NCI-H2029 treated with DMSO at 0.1 percent for 48 hours (cell line): ENCODE measurements at places on chromosomes 1 and 21.

- DNase-seq, result no peak
Observed at GRCh38 chr1:100217834-100218233, 31.8 kb downstream of the DBT start.

DNA sequence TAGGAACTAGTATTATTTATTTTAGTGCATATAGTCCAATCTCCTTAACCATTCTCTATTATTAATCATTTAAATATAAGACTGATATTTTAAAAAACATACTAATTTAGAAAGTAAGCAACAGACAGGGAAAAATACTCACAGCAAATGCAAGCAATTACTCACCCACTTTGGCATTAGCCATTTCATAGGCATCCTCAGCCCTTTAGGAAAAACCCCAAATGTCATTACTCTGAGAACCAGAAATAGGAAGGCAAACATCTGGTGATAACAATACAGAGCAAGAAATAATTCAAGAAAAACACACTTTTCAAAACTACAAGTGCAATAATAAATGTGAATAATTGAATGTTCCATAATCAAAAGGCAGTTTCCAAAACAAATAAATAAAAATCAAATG lies 545.1 kb downstream of the PLPP3 start:
- DNase-seq, result no peak

GRCh38 chr1:241352401-241352800 lies 4.6 kb downstream of the RGS7 start:
- DNase-seq, result peak; percentile 42

GRCh38 chr1:47469390-47469759 lies 31.5 kb downstream of the FOXD2 start:
- no peak for DNase-seq

- DNase-seq, result no peak
Observed at GRCh38 chr1:183194527-183195141, 8.6 kb downstream of the LAMC2 start.

GRCh38 chr21:38460171-38460742 lies 38.0 kb downstream of the ERG start:
- DNase-seq, result peak; percentile 57

- DNase-seq, result no peak
Observed at GRCh38 chr1:23895082-23895481, 18.1 kb downstream of the CNR2 start.

- no peak for DNase-seq
Observed at GRCh38 chr1:29557066-29557465, 320.7 kb downstream of the PTPRU start.

- no peak for DNase-seq
Observed at GRCh38 chr1:54709547-54710292, 5.9 kb upstream of the TTC4 start.

DNA sequence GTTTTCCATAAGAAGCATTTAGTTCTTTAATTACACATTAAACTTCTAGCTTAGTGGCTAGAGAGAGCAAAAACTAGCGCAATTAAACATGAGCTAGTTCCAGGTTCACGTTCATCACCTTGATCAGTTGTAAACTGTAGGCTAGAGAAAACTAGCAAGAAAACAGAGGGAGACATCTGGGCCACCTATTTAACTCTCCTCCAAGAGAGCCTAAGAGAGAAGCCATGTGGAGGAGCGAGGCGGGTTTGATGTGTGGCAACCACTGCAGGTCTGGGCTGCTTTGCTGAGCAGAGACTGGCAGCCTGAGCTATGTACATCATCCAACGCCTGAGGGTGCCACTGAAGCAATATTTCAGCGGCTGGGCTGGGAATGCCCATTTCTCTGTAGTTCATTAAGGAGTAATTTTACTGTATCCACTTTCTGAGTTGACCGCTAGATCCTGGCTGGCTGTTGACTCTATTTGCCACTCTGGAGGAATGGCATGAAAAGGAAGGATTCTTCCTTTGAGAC lies 252.9 kb downstream of the DYRK1A start:
- no peak for DNase-seq

GRCh38 chr21:16741141-16741665 lies 771.6 kb upstream of the CXADR start:
- no peak for DNase-seq

DNA sequence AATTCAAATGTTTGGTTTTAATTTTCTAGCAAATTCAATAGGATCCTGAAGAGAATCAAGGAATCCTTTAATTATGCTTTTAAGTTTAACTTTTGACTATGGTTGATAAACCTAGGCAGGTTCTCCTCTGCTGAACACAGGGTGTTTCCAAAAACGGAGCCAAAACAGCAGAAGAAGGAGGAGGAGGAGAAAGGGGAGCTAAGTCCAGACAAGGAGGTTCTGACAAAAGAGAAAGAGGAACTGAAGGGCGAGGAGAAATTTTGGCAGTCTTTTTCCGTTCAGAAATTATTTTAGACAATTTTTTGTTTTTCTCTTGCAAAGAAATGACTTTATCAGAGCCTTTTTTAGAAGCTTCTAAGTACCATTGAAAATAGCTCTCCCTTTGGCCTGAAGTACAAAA lies 33.2 kb upstream of the FNBP1L start:
- DNase-seq, result no peak

- DNase-seq, result no peak
Observed at GRCh38 chr1:32289256-32289655, 2.6 kb upstream of the HDAC1 start.

GRCh38 chr1:210573141-210573540 lies 244.4 kb downstream of the HHAT start:
- DNase-seq, result no peak

DNA sequence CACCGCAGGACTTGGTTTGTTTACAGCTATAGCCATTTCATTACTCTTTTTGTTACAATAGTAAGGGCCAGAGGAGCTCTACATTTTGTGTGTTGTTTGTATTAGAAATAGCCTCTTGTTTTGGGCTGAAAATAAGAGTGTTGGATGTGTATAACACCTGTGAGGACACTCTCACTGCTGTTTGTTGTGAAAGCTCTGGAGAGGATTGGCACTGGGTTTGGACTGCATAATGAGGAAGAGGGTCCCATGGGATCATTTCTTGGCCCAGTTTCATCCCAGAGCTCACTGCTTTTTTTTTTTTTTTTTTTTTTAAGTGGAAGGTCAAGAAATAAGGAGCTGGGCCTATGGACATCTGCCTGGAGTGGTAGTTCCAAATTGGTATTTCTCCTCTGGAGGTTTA lies 61.6 kb upstream of the KIAA0040 start:
- DNase-seq, result no peak

GRCh38 chr1:58585166-58585565 lies 8.1 kb upstream of the TACSTD2 start:
- DNase-seq, result no peak

- no peak for DNase-seq
Observed at GRCh38 chr1:228180271-228180958, 14.8 kb downstream of the IBA57 start.

GRCh38 chr21:17491716-17492414 lies 21.0 kb upstream of the CXADR start:
- DNase-seq, result no peak

DNA sequence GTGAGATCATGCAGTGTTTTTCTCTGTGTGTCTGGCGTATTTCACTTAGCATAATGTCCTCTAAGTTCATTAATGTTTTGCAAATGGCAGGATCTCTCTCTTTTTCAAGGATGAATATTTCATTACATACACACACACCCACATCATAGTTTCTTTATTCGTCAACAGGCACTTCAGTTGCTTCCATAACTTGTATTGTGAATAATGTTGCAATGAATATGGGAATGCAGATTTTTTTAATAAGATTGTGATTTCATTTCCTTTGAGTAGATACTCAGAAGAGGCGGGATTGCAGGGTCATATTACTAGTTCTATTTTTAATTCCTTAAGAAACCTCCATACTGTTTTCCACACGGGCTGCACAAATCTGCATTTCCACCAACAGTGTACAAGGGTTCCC lies 134.0 kb downstream of the CLEC20A start:
- DNase-seq, result no peak

DNA sequence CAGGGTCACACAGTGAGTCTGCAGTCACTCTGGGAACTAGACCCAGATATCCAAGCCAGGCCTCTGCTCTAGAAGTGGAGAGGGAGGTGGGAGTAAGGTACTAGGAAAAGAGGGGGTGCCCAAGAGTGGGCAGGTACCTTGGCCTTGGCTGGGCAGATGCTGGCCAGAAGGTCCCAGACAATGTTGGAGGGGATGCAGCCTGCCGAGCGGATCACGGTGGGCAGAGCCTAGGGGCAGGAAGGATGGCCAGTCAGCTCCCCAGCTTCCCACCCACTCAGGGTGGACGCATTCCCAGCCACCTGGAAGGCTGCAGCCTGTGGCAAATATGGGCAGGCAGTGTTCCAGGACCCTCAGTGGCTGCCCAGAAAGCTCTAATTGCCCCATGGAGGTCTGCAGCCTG lies 23.3 kb downstream of the SPOCD1 start:
- DNase-seq, result no peak

DNA sequence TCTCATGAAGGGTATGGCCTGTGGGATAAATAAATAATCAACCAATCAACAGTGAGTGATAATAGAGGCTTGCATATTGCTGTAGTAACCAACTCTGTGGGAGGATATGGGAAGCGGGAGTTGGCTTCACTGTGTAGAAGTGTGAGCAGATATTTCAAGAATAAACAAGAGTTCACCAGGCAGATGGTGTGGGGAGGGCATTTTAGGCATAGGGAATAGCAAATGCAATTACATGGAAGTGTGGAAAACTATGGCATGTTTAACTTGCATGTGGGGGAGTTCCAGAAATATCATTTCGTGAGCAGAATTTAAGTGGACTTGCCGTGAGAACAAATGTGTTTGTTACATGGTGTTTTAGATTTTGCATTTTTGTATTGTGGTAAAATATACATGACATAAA lies 95.2 kb downstream of the SPATA46 start:
- DNase-seq, result no peak

DNA sequence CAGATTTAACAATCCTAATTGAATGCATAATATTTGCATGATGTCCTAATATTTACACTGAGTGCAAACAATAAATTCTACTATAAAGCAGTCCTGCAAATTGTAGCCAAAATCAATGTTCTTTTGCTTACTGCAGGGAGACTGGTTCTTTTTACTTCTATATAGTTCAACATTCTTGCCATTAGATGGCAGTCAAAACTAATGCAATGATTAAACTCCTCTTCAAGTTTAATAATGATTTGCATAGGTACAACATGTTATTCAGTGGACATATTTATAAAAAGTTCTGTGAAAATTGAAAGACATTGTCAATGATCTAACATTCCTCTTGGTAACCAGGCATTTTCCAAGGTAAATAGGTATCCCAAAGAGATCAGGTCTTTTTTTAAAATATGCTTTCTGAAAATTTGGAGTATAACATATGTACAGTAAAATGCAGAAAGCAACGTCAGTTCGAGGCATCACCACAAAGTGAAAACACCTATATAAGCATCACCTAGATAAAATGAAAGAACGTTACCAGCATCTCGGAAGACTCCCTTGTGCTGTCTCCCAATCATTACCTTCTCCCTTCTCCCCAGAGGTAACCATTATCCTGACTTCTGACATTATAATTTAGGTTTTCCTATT lies 9.8 kb upstream of the FNBP1L start:
- peak; percentile 38 for DNase-seq

DNA sequence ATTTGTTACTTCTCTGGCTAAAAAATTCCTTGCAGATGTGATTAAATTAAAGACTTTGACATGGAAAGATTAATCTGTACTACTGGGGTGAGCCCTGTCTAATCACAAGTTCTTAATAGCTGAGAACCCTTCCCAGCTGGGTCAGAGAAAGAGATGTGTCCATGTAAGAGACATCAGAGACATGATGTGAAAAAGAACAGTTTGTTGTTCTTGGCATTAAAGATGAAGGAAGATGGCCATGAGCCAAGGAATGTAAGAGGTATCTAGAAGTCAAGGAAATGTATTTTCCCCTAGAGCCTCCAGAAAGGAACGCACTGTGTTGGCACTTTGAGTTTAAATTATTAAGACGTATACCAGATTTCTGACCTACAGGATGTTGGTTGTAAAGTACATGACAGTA lies 1271.5 kb upstream of the PRMT6 start:
- DNase-seq, result no peak

GRCh38 chr1:54300401-54300800 lies 100.4 kb downstream of the MRPL37 start:
- no peak for DNase-seq

DNA sequence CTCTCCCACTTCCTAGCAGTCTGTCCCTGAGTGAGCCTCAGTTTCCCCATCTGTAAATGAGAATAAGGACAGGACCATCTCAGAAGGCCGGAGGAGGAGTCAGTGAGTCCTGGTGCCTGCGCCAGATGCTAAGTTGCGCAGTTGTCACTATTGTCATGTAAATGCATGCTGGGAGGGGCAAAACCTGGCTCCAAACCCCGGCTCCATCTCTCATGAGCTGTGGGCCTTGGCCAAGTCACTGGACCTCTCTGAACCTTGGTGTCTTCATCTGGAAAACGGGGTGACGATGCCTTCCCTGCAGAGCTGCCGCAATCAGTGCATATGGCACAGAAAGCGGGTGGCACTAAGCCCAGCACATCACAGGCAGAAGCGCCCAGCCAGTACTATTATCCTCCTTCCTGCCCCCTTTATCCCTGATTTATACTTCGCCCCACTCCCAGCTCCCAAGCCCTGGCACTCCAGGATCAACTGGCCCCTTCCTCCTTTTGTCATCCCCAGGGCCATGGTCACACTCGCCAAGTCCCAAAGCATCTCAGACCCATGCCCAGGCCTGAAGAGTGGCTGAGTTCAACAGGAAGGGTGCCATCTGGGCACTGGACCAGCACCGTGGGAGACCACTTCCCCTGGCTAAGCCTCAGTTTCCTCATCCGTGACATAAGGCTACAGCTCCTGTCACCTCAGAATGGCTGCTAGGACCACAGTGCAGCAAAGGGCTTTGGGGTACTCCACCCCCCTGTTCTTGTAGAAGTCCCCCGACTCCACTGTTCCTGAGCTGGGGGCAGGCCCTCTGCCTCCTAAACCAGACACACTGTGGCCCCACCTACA lies 4.3 kb upstream of the PLEKHG5 start:
- no peak for DNase-seq

DNA sequence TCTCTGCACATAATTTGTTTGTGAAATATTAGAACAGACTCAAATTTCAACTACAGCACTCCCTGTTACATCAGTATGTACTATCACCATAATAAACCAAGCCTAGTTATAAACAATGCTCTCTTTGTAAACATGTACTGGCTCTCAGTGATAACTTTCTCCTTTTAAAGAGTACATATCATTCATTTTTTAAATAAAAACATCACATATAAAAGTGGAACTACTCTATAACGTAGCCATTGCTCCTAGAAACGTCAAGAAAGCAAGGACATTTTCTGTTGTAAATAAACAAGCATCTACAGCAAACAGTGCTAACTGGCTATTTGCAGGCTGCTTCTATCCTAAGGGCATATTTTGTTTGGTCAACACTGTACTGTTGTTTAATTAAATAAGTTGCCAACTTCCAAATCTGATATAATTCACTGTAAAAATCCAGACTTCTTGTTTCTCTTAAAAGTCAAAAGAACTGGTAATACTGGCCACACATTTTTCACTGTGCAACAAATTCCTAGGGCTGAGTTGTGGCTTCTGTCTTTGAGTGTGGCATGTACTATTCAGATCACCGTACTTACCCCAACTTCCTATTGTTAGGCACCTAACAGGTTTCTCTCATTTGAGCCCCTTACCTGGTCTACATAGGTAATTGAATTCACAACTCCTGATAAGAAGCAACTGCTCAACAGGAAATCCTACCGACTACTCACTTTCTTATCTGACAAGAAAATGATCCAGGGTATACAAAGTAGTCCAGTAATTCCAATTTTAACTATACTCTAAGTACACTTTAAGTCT lies 111.9 kb downstream of the DENND1B start:
- no peak for DNase-seq
